ENCODE measurements at places on chromosomes 7 and 10.

GRCh38 chr10:48249763-48250351, 24.6 kb downstream of the FRMPD2 start:
- DNase-seq = no peak

DNA sequence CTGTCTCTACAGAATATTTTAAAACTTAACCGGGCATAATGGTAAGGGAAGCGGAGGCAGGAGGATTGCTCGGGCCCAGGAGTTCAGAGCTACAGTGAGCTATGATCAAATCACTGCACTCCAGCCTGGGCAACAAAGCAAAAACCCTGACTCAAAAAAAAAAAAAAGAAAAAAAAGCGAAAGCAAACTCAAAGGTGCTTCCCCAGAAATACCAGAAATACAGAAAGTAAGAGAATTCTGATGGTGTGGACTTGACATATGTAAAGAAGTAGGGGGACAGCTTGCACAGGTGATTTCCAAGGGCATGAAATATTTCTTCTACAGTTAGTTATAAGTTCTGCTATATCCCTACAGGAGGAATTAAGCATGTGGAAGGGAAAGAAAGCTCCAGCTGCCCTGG, 69.7 kb upstream of the APBB1IP start:
- DNase-seq = no peak

- no peak for DNase-seq
Measured at GRCh38 chr7:140593672-140593982, 47.0 kb downstream of the DENND2A start.

- no peak for DNase-seq
Measured at GRCh38 chr10:36089790-36090440, 447.8 kb upstream of the FZD8 start.

DNA sequence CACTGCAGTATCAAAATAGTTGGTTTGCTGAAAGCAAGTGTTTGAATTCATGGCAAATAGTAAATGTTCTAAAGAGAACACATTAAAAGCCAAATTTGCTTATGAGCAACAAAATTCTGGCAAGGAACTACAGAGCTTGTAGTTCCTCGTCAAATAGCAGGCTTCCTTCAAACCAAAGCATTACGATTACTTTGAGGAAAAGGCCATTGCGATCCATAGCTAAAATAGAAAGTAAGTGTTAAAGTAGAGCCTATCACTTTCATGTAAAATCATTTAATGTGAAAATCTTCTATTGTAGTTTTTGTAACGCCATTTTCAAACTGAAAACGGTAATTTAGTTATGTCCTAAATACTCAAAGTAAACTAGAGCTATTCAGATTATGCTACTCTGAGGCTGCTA, 20.1 kb downstream of the CACNA2D1 start:
- no peak for DNase-seq

DNA sequence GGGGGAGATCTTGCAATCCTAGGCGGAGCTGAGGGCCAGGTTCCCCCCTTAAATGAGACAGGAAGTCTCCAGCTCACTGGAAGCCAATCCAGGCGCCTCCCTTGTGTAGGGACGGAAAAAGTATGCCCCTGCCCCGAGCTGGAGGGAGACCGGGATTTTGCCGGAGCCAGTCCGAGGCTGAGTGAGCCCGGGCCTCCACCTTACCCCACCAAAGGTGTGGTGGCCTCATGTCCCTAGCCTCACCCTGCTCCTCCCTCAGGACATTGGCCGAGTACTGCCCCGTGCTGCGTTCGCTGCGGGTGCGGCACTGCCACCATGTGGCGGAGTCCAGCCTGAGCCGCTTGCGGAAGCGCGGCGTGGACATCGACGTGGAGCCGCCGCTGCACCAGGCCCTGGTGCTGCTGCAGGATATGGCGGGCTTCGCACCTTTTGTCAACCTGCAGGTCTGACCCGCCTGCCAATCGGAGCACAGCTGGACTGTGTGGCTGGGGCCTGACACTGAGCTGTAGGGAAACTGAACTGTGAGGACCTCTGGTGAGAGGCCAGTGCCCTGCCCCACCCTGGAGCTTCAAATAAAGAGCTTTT, 2.0 kb downstream of the FBXL15 start:
- DNase-seq = no peak

DNA sequence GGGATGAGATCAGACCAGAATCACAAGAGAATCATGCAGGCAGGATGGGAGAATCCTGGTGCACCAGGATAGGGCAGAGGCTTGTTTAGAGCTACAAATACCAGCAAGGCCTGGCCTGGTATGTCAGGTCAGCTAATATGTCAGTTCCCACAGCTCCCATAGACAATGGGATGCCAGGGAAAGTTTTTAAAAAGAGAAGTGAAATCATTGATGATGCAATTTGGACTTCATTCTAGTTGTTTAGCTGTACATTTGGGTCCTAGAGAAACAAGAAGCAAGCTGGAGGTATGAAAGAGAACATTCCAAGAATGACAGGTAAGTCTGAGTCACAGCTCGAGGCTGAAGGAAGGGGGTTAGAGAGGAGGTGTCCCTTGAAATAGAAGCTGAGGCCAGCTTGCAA, 45.2 kb downstream of the GPR141 start:
- DNase-seq = no peak

- no peak for DNase-seq
Measured at GRCh38 chr10:132723330-132723970, 62.5 kb downstream of the NKX6-2 start.

DNA sequence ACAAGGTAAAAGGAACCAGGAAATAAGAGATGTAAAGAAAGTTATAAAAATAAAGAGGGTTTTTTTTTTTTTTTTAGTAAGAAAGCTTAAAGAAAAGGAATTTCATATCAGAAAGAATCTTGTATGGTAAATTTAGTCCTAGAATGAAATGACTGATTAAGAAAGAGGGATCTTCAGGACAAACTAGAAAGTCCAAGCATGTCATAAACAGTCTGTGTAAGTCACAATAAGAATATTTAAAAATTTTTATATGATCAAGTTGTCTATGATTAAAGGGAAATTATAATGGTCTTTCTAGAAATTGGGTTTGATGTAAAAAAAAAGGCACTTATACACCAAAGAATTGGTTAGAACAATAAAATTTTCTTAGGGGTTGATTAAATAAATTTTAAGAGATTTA, 289.5 kb downstream of the XPNPEP1 start:
- DNase-seq = no peak

- no peak for DNase-seq
Measured at GRCh38 chr7:100443096-100443840, 7.0 kb upstream of the PPP1R35 start.

GRCh38 chr7:117227091-117227490, 95.8 kb downstream of the WNT2 start:
- DNase-seq = no peak

DNA sequence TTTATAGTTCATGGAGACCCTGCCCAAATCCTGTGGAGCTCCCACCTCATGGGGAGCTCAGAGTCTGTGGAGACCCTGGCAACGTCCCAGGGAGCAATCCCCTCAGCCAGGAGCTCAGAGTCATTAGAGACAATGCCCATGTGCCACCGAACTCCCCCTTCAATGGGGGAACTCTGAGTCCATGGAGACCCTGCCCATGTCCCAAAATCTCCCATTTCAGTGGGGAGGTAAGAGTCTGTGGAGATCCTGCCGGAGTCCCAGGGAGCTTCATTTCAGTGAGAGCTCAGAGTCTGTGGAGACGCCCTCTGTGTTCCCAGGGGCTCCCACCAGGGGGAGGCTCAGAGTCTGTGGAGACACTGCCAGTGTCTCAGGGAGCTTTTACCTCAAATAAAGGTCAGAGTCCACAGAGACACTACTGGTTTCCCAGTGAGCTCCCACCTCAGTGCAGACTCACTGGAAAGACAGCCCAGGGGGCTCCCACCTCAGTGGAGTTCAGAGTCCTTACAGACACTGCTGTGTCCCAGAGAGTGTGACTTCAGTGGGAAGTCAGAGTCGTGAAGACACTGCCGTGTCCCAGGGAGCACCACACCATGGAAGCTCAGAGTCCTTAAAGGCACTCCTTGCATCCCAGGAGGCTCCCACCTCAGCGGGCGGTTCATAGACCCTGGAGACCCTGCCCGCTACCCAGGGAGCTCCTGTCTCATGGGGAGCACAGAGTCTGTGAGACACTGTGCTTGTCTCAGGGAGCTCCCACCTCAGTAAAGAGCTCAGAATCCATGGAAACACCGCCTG, 5.0 kb downstream of the MYO1G start:
- DNase-seq = no peak

DNA sequence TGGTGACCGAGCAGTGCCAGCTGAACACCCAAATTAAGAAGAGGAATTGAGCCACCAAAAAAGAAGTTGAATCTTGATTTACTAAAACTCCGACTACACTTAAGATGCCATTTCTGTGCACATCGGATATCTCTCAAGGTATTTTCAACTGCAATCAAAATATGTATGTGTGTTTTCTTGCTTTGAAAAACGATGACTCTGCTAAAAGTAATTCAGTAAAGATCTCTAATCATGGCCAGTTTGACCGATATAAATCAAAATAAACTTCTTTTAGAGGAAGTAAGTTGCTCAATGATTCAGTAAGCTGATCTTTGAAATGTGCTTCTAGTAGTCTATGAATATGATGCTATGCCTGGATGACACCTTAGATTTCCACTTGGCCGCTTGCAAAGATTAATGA, 453.5 kb upstream of the TPK1 start:
- no peak for DNase-seq

GRCh38 chr10:61618388-61618961, 44.3 kb upstream of the CABCOCO1 start:
- DNase-seq = no peak

DNA sequence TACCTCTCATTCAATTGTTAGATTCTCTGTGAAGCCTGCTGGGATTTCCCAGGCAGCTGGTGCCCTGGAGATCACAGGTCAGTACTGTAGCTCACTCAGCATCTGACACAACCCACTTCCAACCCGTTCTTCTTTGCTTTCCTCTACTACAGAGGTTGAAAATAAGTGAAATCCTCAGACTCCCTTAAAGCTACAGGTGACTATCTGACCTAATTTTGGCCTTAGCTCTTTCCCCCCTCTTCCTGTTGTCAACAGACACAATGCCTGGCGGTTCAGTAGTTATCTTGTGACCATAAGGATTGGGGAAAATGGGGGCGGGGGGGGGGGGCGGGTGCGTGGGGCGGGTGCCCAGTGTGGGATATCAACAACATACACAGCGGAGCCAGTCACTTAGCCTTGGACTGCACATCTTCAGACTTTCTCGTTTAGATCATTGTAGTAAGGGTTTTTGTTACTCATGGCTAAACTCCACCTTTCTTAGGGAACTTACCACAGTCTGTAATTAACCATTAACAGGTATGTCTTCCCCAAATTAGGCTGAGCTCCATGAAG, 37.8 kb downstream of the MTPN start:
- DNase-seq = no peak

DNA sequence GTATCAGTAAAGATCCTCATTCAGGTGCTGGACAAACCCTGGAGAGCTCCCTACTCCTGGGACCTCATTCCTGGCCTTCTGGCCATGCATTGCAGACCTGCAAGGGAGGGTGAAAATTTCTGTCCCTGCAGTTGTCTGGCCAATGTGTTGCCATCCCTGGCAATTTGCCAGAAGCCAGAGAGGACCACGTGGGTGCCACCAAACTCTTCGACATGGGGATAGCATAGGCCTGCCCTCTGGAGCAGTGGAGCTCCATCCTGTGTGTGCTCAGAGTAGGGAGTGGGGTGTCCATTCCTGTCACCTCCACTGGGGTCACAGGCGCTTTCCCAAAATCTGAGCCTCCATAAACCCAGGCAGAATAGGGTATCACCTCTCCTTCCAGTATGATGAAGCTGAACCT, 31.2 kb downstream of the DMBT1 start:
- DNase-seq = no peak

- no peak for DNase-seq
Measured at GRCh38 chr7:129947701-129948100, 5.1 kb downstream of the UBE2H start.
